ENCODE measurements at places on chromosomes 5 and 9.

GRCh38 chr5:10857338-10857733, 96.3 kb upstream of the DAP start:
- DNase-seq, result no peak

DNA sequence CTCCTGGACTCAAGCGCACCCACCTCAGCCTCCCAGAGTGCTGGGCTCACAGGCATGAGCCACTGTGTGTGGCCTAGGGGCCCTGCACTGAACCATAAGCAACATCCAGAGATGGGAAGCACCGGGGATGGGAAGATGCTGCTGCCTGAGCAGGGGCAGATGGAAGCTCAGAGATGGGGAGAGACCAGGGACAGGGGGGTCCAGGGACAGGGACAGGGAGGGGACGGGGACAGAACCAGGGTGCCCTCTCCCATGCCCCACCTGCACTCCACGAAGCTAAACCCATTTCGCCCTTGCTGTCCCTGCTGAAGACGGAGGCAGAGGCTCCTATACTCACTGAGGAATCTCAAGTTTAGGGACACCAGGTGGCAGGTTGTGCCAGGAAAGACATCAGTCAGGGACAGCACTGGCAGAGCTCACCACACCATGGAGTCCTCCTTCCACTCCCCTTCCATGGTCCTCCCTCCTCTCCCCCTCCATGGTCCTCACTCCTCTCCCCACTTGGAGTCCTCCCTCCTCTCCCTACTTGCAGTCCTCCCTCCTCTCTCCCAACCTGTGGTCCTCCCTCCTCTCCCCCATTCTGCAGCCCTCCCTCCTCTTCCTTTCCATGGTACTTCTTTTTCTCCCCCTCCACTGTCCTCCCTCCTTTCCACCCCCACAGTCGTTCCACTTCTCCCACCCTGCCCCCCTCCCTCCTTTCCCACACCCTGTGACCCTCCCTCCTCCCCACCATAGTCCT, 45.5 kb upstream of the LRRC14B start:
- no peak for DNase-seq

DNA sequence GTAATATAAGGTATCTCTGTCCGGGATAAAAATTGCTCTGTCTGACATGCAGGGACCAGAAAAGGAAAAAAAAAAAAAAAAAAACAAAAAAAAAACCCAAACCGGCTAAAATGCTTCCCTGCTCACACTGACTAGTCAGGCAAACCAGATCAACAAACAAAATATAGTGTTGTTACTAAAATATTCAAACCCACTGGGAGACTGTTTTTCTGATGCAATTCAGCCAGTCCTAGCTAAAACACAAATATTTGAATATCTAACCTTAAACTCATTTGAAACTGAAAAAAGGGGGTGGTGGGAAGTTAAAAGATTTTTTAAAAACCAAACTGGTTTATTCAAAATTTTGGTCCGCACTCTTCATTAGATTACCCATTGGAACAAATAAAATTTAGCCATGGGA, 61.0 kb downstream of the APBA1 start:
- DNase-seq, result no peak

GRCh38 chr5:55410845-55411244, 103.1 kb downstream of the MTREX start:
- DNase-seq, result no peak

- no peak for DNase-seq
Observed at GRCh38 chr5:169004551-169004950, 296.4 kb downstream of the SLIT3 start.

- no peak for DNase-seq
Observed at GRCh38 chr5:17218353-17219005, 1.0 kb downstream of the BASP1 start.

GRCh38 chr5:80825786-80826460, 134.2 kb upstream of the RASGRF2 start:
- no peak for DNase-seq

DNA sequence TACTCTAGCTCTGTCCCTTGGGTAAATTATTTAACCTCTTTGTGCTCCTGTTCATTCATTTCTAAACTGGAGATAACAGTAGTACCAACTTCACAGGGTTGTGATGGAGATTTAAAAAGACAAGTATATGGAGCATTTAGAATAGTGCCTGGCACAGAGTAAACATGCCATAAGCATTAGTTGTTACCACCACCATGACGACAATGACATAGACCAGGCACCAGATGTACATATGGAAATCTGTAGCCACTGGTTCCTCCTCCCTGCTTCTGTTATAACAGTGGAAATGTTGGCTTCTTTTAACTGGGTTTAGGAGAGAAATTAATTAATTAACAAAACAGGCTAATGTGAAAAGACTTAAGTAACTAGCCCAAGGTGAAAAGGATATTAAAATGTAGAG, 217.5 kb downstream of the DENND1A start:
- no peak for DNase-seq

DNA sequence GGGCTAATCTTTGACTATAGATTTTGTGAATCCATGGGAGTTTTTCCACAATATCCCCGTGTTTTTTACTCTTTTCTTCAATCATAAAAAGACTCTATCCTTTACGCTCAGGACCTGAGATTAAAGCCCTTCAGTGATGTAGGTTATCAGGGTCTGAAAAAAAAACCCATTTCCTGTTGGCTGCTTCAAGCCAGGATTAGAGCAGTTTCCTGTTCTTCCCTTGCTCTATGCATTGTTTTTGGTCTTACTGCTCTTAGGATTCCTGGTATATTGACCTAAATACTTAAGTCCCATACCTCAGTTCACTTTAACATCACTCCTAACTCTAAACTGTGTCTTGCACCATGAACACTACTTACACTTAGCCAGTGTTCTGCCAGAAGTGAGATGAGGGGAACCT, 319.3 kb upstream of the CHD1 start:
- no peak for DNase-seq

DNA sequence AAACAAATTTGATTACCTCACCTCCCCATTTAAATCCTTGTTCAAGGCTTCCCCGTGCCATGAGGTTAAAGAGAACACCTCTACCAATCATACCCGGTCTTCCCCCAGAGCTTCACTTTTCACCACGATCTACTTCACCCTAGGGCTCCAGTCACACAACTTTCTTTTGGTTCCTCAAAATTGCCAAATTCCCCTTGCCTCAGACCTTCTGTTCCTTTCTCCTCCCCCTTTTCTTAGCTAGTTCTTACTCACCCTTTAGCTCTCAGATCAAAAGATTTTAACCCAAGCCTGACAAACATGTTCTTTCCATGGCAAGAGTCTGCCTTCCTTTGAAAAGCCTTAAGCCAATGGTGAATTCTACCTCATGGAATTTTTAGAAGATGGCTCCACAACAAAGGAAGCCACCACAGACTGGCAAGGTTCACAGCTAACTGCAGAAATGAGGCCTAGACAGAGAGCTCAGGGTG, 56.7 kb downstream of the MAPKAP1 start:
- DNase-seq, result no peak

DNA sequence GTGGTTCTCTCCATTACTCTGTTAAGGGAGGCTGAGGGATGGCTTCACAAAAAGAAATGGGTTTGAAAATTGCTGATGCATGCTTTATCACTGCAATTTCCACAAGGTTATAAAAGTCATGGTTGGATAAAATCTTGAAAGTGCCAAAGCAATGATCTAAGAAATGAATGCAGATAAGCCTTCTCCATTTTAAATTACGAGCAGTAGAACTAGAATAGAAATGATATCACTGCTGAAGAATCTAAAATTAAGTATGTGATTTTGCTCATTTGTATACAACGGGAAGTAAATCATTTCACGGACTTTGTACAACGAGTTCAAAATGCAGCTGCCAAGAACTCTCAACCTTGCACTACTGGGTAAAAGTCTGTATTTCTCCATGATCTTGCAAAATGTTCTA, 299.0 kb downstream of the PRELID2 start:
- DNase-seq, result no peak

- DNase-seq, result peak; percentile 10
Observed at GRCh38 chr5:133155326-133155969, 103.6 kb downstream of the HSPA4 start.

DNA sequence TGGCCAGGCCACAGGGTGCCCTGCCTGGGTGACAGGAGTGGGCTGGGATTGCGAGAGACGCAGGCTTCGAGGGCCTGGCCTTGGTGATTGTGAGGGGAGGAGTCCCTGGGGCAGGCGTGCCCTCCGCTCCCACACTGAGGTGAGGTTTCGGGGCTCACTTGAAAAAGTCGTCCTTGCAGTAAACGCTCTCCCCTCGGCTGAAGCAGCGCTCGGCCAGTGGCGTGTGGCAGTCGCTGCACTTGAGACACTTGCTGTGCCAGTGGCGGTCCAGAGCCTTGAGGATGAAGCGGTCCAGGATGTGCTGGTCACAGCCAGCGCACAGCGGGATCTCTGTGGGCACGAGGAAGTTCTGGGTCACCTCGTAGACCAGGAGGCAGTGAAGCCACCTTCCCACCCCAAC, 4.5 kb downstream of the LHX3 start:
- no peak for DNase-seq

DNA sequence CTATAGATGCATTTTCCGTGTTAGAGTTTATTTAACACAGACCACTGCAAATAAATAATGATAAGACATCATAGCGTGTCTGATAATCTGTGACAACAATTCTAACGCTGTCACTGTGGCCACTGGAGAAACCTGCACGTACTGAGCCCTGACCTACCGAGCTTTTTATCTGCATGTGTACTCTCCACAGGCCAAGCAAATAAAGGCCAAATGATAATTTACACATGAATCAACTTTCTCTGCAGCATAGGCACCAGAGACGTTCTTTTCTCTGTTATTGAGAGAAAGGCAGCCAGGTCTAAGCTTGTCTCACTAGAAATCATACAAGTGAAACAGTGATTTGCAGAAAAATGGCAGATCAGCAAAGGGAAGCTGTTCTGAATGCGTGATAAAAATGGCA, 75.8 kb downstream of the POU5F2 start:
- no peak for DNase-seq

DNA sequence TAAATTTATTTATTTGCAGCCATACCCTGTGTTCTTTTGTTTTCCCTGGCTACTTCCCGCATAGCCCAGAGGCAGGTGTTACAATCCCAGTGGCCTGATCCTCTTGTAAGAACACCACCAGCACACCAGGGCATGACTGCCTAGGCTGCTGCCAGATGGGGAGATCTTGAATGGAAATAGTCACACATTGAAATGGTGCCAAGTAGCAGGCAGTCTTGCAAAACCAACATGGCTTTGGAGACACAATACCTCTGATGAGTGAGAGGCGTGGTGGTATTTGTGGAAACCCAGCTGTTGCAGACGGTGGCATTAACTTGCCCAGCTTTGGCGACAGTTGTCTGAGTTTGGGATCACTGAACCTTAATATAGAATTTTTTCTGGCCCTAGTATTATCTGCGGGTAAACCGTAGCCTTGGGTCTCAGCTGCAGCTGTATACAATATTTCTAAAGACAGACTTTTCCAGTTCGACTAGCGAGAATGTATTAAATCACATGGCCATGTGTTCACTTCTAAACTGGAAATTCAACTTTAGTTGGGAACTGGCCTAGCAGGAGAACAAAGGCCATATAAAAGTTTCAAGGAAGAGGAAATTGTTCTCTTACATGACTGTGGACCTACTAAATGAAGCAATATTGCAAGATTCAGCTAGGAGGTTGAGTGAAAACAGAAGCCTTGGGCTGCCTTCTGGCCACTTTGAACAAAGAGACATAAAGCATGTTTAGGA, 277.0 kb downstream of the SMARCA2 start:
- peak; percentile 90 for DNase-seq

- no peak for DNase-seq
Observed at GRCh38 chr5:122384739-122385235, 72.8 kb downstream of the SNCAIP start.

GRCh38 chr5:14261856-14262611, 118.9 kb downstream of the TRIO start:
- DNase-seq, result no peak

- DNase-seq, result no peak
Observed at GRCh38 chr5:34657274-34657921, 1.3 kb downstream of the RAI14 start.

GRCh38 chr5:35651002-35651756, 33.5 kb downstream of the SPEF2 start:
- DNase-seq, result no peak

- DNase-seq, result no peak
Observed at GRCh38 chr9:134455021-134455471, 128.8 kb downstream of the RXRA start.

DNA sequence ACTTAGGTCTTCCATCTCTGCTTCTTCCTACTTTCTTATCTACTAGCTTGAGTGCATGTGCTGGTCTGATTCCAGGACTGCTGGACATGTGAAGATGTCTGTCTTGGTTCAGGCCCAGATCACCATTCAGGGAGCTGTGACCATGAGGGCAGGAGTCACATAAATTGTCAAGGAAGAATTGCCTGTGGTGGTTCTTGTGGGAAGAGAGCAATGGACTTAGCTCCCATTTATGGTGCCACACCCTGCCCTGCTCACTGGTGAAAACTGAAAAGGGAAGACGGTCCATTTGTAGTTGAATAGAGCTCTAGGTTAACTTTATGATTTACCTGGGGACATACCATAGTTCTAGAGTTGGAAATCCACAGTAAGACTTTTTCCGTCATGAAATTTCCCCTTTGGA, 244.3 kb upstream of the ZNF608 start:
- DNase-seq, result no peak

DNA sequence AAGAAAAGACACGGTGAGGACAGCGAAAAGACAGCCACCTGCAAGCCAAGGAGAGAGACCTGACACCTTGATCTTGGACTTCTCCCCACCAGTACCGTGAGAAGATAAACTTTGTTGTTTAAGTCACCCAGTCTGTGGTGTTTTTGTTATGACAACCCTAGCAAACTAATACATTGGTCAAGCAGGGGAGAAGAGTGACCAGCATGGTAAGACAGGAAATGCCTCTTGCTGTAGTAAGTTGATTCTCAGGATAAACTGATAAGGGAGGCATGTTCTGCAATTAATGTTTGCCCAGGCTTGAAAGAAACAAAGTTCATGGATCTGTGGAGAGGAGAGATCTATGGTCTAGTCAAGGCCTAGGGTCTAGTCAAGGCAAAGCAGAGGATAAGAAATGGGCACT, 801.2 kb downstream of the MAT2B start:
- no peak for DNase-seq

DNA sequence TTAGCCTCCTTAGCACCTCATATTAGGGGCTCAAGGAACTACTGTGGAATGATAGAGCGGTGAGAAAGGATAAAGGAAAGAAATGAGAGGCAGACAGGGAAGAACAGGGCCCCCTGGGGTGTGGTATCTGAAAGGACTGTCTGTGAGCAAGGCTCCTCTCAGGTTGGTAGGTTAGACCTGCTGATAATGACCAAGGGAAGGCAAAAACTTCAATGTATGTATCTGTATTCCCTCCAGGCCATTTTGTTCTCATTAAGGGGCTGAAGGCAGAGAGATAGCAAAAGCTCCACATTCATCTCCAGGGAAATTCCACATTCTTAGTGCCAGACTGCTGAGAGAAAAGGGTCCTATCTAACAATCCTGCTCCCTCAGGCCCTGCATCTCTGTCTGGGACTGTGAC, 28.6 kb downstream of the TRIM32 start:
- no peak for DNase-seq

GRCh38 chr9:129464972-129465833, 155.7 kb downstream of the C9orf50 start:
- no peak for DNase-seq

- no peak for DNase-seq
Observed at GRCh38 chr5:191036-191948, at the start of gene LRRC14B. Gene LRRC14B, plus strand, starts transcription at chr5:191495. Its CDS starts 44 bp downstream, at chr5:191539.

GRCh38 chr9:2116073-2116472, 100.9 kb downstream of the SMARCA2 start:
- DNase-seq, result no peak

- no peak for DNase-seq
Observed at GRCh38 chr5:124790895-124791732, 44.7 kb upstream of the ZNF608 start.

Measured in NCI-H510A treated with DMSO at 0.1 percent for 48 hours (cell line).